ENCODE measurements at places on chromosomes 12 and 14.
A peak's percentile ranks its signal among the peaks of the same experiment; 100 is the strongest.

GRCh38 chr12:18640321-18640955, 97.4 kb downstream of the PLCZ1 start:
- no peak for DNase-seq

DNA sequence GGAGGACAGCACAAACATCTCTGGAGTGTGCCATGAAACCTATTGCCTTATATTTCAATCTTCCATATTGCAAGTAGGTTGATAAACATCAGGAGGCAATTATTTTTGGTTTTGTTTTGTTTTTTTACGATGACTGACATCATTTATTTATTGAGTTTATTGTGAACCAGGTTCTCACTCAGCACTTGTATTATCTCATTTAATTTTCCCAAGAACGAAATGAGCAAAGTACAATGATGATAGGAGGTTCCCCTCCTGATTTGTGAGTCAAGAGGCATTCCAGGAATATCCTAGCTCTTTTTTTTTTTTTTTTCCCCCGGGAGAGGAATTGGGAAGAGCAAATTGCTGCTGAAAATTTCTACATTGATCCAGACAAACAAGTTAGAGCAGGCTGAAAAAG, 4.7 kb downstream of the SOCS2 start:
- DNase-seq: no peak

DNA sequence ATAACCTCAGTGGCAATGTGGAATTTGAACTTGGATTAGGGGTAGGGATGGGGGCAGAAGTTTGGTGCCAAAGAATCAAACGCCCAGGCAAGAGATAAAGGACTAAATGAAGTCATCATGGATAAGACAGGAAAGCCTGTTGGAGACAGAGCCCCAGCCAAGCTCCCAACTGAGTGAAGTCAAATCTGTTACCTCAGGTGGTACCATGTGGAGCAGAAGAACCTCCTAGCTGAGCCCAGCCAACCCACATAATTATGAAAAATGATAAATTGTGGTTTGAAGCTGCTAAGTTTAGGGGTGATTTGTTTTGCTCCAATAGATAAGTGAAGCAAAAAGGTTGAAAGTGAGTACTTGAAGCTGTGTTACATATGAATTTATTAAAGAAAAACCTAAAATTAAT, 66.1 kb downstream of the SMOC1 start:
- no peak for DNase-seq

GRCh38 chr14:70871863-70872677, 35.2 kb upstream of the PCNX1 start:
- peak; percentile 48 for DNase-seq

GRCh38 chr12:57517187-57517586, 3.1 kb downstream of the DDIT3 start:
- DNase-seq: no peak

DNA sequence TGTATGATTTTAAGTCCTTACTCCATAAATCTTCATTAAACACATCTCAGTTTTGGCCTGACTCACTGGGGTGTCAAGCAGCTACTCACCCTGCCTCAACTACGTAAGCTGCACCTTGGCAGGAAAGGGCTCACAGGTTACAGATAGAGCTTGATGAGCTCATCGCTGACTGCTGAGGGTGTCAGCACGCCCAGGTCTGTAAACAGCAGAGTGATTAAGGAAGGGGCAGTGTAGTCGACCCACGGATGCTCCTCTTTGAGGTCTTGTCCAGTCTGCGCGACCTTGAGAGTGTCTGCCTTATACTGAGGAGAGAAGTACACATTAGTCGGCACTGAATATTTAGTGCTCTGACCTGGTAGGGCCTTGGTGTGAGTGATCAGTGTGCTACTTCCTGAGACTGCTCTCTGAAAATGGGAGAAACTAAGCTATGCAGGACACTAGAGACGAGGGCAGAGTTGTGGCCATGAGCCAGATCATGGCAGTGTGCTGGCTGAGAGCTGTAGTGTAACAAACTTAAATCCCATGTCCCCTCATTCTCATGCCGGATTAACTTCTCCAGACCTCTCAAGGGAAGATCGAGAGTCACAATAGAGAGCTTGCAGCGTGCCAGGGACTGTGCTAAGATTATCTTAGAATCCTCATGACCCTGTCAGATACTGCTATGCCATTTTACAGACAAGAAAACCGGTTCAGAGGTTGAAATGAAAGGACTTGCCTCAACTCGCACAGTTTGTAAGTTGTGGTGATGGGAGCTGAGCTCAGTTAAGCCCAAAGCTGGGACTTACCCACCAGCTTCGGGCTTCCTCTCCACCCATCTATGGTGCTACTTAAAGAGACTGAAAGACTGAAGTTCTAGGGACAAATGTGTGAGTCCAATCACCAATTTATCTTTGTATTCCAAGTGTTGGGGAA, 11.6 kb downstream of the EIF2B1 start:
- no peak for DNase-seq

DNA sequence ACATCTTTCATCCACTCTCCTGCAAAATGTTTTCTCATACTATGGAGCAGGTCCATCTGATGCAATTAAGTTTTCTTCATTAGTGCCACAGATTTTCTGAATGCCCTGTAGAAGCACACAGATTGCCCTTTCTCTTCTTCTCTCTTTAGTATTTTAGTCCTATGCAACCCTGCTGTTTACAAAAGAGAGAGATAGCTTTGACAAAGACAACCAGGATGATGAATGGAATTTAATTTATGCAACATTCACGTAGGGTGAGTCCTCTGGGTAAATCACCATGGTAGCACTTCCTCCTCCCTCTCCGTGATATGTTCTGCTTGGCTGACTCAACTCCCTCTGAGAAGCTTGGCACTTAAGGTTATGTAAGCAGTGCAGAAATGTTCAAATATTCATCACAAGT, 400.9 kb upstream of the PDE3A start:
- no peak for DNase-seq

DNA sequence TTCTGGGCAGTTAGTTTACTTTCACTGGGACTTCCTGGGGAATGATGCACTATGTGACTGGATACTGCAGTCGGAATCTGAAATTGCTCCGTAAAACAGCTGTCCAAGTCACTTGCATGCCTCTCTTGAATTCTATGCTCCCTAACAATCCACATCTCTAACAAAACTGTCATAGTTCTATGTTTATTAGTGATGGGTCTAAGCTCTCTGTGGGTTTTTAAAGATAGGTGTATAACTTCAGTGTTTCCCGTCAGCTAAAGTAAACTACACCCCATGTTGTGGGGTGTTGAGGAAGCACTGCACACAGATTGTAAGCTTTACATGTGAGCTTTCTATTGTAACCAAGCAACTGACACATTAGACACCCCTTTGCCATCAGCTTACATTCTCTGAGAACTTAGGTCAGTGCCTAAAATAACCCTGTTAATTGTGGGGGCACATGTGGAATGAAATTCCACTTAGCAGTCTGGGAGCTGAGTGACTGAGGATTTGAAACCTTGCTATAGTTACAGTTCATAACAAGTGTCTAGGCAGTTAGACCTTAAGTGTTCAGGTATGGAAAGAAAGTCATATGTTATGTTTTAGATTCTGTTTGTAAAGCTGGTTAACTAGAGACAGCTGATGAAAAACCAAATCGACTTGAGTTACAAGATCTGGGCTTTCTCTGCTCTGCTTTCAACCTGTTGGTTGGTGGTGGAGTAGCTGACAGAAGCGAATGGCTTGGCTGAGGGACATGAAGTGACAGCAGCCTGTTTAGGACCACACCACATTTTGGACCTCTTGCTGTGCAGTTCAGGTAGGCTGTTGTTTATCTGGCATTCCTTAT, 165.7 kb downstream of the AKAP6 start:
- DNase-seq: no peak

- no peak for DNase-seq
Measured at GRCh38 chr12:80766897-80767296, 50.2 kb downstream of the MYF5 start.

DNA sequence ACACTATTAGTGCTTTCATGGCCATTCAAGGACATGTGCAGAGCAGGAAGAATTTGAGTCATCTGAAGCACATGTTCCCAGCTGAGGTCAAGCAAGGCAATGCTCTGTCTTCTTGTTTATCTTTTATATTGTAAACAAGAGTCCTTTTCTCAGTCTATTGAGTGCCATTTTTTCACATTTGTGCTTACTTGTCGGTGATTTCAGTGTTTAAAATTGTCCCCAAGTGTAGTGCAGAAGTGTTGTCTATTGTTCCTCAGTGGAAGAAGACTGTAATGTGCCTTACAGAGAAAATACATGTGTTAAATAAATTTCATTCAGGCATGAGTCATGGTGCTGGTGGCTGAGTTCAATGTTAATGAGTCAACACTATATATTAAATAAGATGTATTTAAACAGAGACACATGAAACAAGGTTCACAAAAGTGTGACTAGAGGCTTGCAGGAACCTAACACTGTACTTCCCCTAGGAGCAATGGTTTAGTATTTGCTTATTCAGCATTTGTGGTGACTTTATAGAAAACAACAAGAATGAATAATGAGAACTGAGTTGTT, 391.1 kb downstream of the LRIG3 start:
- no peak for DNase-seq

- DNase-seq: peak; percentile 72
Measured at GRCh38 chr12:54749191-54749818, 101.1 kb upstream of the DCD start.

- no peak for DNase-seq
Measured at GRCh38 chr12:62731055-62731820, 203.7 kb downstream of the PPM1H start.

DNA sequence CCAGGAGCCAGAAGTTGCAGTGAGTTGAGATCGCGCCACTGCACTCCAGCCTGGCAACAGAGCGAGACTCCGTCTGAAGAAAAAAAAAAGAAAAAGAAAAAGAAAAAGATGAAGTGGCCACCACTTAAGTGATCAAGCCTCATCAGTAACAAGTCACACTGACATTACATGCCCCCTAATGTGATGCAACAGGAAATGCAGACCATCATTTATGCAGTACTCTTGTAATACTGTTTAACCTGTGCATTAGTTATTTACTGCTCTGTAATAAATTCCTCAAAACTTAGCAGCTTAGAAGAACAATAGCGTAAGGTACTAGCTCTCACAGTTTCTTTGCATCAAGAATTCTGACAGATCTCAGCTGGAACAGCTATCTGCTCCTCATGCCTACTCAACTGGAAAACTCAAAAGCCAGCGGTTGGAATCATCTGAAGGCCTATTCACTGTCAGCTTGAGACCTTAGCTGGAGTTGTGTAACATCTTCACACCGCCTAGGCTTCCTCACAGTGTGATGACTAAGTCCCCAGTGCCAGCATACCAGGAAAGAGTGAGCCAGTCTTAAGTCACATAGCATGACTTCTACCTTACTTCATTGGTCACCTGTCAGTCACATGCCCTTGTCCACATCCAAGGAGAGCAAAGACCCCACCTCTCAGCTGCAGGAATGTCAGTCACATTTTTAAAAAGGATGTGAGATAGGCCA, 31.5 kb downstream of the EPS8 start:
- no peak for DNase-seq

DNA sequence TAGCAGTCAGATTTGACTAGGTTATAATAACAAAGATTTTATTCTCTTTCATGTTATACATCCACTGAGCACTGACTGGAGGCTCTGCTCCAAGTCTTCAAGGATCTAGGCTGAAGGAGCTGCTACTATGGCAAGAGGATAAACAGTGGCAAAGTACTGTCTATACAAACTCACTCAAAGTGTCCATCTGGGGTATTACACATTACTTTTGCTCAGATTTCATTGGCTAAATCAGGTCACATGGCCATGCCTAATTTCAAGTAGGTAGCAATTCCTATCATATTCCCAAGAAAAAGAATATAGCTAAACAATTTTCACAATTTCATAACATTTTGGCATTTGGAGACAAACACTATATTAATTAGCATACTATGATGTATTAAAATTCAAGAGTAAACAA, 40.9 kb downstream of the CDK17 start:
- no peak for DNase-seq

GRCh38 chr14:38547961-38548490, 292.1 kb upstream of the CLEC14A start:
- DNase-seq: no peak

Data from CD4-positive, alpha-beta T cell treated with Interleukin-2 at 100 ng/mL for 4 hours (primary cell).